NCI-H2107 (cell line): ENCODE measurements at places on chromosomes 7 and 10.

- DNase-seq: no peak
Observed at GRCh38 chr7:144830811-144831210, 5.0 kb downstream of the TPK1 start.

DNA sequence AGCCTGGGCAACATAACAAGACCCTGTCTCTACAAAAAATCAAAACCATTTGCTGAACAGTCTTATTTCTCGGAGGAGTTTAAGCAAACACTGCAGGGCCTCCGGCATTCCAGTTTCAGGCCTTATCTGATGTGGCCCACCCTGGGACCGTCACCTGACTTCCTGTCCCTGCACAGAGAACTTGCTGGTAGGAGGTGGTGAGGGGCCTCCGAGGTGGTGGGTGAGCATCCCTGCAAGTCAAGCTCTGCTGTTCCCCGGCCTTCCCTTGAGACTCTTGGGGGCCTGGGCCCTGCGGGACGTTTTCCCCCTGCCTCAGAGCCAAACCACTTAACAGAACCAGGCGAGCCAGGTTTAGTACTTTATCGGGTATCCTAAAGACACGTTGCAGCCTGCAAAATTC, 44.5 kb upstream of the AP5Z1 start:
- DNase-seq: no peak

- DNase-seq: no peak
Observed at GRCh38 chr10:124524991-124525653, 63.5 kb downstream of the LHPP start.

DNA sequence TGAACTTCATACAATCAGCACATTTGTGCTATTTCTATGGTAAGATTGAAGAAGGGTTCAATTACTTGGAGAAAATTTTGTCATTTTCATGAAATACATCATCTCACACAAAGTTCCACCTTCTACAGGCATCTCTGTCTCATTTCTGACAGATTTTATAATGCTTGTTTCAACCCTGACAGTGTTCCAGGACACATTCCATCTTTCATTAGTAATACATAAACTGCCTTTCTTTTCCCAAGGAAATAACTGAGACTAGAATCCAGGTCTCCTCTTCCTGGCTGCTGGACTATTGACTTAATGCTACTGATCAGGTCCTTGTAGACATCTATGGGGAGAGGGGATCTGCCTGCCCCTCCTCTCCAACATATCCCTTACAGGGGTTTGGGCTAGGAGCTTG, 70.1 kb upstream of the PLPP4 start:
- DNase-seq: no peak

DNA sequence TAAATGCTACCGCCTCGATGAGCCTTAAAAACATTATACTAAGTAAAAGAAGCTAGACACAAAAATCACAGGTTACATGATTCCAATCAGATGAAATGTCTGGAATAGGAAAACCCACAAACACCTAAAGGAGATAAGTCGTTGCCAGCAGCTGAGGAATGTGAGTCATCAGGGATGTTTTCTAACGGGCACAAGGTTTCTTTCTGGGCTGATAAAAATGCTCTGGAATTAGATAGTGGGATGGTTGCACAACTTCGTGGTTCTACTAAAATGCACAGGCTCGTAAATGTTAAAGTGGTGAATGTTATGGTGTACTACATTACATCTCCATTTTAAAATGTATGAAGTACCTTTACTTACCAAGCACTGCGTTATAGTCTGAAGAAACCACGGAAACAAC, 9.7 kb downstream of the ABLIM1 start:
- no peak for DNase-seq

DNA sequence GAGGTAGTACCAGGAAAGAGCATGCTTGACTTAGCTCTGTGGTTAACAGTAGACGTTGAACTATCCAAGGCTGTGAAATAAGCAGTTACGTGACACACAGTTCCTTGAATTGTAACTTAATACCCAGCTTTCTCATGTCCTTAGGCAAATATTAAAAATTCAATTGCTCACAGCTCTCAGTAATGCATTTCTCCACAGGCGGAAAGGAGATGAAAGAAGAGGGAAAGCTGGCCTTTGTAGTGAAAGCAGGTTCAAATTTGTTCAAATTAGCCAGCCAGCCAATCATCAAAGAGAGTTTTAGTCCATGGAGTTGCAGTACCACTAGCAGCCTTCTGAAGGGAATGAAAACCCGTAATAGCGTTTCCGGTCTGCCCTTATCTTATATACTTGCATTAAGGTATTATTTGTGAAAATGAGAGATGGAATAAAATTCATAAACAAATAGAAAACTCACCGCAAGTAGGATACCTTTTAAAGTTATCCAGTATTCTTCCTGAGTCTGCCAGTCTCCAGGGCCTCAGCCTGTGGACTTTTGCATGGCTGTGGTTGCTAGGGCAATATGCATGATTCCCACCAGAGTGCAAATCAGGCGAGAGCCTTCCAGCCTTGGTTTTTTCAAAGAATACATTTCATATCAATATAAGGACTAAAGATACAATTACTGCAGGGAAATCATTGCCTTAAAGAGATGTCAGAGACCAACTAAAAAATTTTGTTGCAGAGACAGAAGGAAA, 795.5 kb downstream of the TNS3 start:
- DNase-seq: no peak

DNA sequence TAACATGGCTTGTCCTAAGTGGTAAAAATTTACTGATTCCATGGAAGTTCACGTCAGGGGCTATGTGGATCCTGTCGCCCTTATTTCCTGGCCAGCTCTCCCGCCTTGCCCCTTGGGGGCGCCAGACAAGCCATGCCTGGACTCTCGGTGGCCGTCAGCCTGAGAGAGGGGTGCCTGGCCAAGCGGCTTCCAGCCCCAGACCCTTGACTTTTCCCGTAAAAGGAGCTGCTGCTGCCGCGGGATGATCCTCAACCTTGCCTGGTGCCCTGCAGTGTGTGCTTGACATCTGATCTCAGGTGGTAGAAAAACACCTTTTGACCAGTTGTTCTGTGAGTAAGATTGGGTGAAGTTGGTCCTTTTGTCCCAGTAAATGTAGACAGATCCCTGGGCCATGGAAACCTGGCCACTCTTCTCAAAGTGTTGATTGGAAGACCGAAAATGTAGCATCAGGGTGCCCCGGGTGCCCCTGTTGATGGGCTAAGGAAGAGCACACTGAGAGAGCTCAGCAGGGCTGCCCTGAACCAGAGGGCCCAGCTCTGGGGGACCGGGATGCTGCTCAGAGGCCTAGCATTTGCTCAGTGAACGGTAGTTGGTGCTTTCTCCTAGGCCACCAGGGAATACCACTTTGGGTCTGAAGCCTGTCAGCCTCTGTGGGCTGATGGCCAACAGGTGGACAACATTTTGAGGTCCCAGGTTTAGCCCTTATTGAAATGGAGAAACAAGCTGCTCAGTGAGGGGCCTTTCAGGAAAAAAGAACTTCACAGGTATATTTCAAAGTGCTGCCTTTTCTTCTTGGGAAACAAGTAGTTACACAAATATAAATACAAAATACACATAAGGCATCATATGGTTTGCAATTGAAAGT, 162.5 kb downstream of the LRMDA start:
- DNase-seq: no peak

- DNase-seq: no peak
Observed at GRCh38 chr7:120825152-120825551, 32.8 kb downstream of the TSPAN12 start.

DNA sequence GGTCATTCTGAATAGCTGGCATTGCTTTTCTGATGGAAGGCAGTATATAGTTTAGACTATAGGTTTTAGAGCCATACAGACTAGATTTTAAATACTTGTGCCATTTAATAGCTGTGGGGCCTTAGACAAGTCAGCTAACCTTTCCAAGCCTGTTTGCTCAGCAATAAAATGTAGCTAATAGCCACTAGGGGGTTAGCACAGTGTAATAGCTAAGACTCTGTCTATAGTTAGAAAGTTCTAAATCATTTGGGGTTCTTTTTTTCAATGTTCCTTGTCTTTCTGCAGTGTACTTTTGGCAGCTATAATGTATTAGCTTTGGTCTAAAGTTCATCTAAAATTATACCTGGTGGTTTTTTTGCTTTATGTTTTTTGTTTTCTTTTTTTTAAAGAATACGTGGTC, 7.5 kb upstream of the KIFBP start:
- DNase-seq: no peak

DNA sequence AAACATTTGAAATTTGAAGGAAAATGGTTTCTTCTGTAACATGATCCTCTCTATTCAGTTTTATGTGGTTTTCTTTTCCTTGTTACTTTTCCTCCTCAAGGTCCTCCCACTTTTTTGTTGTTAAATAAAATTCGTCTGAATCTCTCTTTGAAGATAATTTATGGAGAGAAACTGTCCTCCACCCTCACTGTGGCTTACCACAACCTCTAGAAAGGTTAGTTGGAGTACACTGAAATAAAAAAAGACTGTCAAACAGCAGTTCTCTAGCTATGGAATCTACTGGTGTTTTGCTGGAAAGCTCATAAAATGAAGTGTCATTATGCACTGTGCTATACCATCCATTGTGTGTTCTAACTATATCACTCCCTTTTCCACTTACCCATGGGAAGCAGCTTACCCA, 189.4 kb downstream of the HDAC9 start:
- DNase-seq: no peak

- DNase-seq: no peak
Observed at GRCh38 chr10:31602541-31603234, 283.7 kb downstream of the ZEB1 start.

DNA sequence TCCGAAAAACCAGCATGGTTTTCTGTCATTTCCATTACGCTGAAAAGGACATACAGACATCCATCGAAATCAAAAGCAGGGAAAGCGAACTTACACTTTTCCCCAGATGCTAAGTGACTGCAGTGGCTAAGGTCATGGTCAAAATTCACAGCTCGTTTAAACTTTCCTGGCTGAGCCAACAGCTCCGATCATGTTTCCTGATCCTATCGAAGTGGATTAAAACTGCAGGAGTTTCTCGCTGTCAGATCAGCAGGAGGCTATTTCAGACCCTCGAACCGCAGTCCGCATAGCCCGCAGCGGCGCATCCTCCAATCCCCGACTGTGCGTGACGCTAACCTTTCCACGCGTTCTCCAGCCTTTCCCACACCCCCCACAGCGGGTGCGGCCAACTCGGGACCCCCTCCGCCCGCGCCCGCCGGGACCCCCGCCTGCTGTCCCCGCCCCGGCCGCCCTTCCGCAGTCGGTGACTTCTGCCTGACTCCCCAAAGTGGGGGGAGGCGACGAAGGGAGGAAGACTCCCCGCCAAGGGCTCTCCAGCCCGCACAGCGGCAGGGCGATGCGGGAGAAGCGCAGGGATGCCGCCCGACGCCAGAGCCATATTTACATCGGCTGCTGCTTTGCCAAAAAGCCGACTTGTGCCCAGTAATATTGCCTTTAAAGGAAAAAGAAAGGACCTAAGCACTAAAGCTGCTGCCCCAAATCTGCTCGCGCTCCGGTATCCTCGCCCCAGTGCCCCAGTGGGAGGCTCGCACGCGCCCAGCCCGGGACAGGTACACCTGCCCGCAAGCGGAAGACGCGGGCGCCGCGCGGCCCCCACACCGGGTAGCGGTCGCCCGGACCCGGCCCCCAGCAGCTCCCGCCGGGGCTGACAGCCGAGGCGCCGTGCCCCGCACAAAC, 1.2 kb downstream of the PIP4K2A start:
- no peak for DNase-seq

GRCh38 chr7:91416155-91416865, 152.1 kb downstream of the FZD1 start:
- DNase-seq: no peak

DNA sequence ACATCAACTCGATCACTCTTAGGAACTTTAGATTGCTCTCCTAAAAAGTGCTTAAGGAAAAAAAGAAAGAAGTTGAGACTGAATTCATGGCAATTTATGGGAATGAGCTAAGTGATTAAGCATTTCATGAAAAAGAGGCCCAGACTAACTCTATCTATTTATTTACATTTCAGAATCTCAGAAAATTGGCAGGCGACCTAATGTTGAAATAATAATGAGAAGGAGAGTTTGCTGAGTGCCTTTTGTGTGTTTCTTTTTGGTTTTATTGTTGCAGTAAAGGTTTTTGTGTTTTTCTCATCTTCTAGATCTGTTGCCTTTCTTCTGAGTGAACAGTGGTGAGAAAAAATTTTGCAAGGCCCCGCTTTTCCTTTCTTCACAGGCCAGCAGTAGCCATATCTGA, 3.8 kb downstream of the GRK5 start:
- no peak for DNase-seq

DNA sequence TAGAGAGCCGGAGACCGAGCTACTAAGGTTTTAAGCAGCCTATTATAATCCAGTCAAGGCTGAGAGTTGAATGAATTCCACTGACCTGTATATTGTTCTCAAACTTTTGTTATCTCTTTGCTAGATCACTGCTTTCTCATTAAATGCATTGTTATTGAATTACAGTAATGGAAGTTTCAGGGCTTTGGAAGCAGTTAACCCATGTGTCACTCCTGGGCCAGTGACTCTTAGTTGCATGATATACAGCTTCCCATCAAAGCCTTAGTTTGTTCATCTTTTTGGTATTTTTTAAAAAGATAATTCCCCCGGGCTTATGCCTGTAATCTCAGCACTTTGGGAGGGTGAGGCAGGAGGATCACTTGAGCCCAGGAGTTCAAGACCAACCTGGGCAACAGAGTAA, 55.4 kb upstream of the KIAA1217 start:
- DNase-seq: no peak

DNA sequence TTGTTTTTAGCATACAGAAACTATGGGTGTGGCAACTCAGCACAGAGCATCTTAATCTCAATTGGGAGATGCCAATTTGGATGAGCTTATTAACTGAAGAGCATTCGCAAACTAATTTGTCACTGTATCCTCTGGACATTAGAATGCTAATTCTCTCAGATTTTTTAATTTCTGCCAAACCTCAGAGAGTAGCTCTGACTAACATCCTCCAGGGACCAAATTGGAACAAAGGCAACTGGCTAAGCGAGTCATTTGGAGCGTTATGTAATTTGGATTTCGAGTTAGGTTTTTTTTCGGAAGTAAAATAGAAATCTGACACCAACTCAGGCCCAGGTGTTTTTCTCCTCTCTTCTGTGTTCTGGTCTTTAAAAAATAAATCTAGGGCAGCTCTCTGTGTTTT, 201.9 kb downstream of the BMPER start:
- DNase-seq: no peak

- no peak for DNase-seq
Observed at GRCh38 chr10:109875151-109875568, 48.2 kb downstream of the XPNPEP1 start.

DNA sequence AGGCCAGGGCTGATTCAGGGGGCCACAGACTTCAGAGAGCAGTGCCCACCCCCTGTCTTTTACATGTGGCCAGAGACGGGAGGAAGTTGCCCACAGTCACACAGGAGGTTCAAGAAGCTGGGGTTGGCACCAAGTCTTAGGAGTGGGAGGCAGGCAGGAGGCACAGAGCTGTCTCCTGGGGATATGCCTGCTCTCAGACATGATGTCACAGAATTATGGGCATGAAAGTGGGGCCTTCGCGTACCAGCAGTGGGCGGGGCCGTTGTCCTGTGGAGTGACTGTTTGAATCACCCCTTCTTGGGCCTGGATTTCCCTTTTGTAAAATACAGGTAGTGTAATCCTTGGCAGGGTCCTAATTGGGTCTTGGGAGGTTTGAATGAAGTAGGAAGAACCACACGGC, 81.2 kb upstream of the PPIF start:
- DNase-seq: no peak
